ENCODE measurements at places on chromosomes 2 and 18.

DNA sequence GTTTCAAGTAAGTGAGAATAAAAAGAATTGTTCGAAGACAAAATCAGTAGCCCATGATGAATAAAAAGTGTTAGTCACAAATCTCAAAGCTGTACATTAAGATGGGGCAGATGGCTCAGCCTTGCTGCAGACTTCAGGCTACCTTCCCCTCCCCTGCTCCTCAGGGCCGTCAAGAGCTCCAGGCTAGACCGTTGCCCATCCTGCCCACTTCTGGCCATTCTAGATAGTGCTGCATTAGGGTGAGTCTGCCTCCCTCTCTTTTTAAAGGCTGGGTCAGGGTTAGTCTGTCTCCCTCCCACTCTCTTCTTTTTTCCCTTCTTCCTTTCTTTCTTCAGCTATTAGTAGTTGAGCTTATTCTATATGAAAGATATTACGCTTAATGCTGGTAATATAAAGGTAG lies 86.0 kb downstream of the MAPRE2 start:
- no peak for DNase-seq

DNA sequence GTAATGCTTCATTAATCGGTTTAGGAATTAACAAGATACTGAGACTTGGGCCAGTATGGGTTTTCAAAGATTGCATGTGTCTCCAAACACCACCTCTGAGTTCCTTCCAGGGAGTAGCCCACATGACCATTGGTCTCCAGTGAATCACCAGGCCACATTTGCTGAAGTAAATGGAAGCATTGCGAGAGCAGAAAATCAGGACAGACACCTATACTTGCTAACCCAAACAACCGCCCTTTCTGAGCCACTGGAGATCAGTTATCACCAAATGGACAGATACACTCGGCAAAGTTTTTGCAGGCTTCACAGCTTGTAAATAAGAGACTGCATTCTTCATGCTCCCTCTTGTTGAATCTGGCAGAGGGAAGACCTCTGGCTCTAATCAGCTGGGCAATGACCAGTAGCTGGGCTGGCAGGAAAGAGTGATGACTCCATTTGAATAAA lies 40.9 kb downstream of the GATA6 start:
- no peak for DNase-seq

DNA sequence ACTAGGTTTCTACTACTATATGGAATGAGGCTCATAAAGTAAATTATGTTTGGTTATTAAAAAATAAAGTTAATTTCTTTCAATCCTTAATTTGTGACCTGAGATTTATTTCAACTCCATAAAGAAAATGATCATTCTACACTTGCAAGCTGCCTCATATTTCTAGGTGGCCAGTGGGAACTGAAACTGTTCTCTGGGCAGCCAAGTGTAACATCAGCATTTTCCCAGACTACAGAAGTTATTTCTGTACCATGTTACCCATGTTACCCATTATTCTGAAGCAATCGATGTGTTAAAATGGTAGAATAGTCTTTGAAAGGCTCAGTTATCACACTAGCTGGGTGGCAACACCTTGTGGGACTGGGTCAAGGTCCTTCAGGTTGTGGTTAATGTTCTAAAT lies 139.3 kb upstream of the FBXO11 start:
- no peak for DNase-seq

GRCh38 chr2:2581331-2582159 lies 250.5 kb upstream of the MYT1L start:
- DNase-seq: no peak

- DNase-seq: no peak
Observed at GRCh38 chr18:55744206-55744605, 156.2 kb upstream of the TCF4 start.

GRCh38 chr2:220152281-220152935 lies 525.0 kb downstream of the SLC4A3 start:
- no peak for DNase-seq

Measured in left colon (tissue), 2 donors.